ENCODE measurements at places on chromosomes 11 and 22.

- DNase-seq, result no peak
Measured at GRCh38 chr11:113951537-113951936, 23.4 kb upstream of the HTR3A start.

DNA sequence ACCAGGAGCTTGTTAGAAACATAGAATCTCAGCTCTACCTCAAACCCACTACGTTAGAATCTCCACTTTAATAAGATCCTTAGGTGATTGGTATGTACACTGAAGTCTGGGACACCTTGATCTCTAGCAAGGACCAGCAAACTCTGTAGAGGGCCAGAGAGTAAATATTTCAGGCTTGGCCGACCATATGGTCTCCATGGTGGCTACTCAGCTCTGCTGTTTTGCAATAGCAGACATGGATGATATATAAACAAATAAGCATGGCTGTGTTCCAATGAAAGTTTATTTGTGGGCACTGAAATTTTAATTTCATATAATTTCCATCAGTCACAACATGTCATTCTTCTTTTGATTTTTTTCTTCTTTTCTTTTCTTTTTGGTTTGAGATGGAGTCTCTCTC lies 23.9 kb downstream of the UBASH3B start:
- DNase-seq, result no peak

- no peak for DNase-seq
Measured at GRCh38 chr11:112931703-112932102, 29.5 kb upstream of the NCAM1 start.

- DNase-seq, result no peak
Measured at GRCh38 chr22:31734512-31734911, 15.4 kb downstream of the PRR14L start.

- no peak for DNase-seq
Measured at GRCh38 chr22:19503367-19503766, 20.8 kb downstream of the CLDN5 start.

DNA sequence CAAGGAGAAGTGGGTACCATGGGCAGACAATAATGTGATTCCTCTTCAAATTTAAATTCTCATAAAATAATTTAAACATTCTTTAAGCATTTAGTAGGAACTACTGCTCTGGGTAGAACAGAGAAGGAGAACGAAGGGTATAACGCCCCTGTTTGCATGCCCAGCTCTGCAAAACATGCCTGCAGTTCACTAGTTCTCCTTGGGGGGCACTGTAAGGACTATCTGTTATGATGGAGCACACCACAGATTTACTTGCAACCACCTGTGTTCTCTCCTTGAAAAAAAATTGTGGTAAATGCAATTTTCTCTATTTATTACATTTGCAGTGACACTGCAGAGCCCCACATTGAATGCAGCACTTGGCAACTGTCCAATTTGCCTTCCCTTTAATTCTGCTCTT lies 100.3 kb downstream of the GUCY1A2 start:
- no peak for DNase-seq

DNA sequence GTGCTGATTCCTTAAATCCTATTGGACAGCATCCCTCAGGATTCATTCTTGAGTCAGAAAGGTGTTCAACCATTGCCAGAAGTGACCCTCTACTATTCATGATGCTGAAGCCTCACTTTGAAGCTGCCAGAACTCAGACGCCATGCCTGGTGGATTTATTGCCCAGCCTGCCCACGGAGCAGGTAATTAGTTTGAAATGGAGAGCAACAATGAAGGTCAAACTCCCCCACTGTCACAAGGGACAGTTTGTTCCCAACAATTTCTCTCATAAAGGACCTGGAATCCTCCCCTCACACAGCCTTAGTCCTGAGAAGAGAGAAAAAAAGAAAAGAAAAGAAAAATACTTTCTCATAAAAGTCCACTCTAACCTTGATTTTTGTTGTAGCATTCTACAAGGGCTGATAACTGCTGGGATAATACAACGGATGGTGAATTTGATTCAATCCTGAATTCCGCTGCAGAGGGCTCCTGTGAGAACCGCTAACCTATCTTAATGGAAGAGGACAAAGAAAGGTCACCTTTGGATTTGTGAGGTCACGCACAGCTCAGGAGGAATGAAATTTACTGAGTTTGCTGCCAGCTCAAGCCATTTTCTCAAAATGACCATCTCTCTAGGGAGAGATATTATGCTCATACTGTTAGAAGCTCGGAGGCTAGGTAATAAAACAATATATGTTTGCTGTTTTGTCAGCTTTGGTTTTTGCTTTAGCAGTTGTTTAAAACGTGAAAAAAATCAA lies 161.6 kb upstream of the SYN3 start:
- no peak for DNase-seq

GRCh38 chr11:68658661-68659060 lies 25.7 kb upstream of the GAL start:
- DNase-seq, result no peak

DNA sequence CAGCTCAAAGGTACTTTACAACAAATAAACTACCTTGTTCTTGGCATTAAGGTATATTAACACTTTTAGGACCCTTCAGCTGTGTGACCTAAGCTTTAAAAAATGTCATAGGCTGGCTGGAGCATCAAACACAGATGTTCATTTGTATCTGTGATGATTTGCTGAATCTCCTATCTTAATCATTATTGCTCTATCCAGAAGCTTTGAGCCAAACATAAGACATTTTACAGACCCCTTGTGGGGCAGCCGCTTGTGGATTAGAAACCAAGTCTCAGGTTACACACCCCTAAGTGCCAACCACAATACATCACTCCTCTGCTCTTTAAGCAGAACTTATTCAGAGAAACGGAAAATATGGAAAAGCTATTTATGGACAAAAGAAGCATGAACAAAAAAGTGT lies 394.2 kb upstream of the CCDC90B start:
- DNase-seq, result no peak

DNA sequence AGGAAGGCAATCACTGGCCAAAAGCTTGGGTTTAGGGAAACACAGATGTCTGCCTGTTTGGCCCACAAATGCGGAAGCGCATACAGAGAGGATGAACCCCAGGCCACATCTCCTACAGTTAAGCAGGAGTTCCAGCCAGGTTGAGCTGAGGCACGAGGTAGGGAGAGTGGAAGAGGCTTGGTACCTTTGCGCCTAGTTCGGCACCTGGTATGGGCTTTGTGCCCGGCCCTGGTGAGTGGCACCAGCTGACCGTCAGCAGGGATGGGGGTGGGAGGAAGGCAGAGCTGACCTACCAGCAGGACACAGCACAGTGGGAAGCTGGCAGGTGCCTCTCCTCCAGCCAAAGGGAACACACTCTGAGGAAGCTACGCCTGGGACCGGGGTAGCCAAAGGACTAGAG lies 57.6 kb downstream of the KCNC1 start:
- no peak for DNase-seq

- no peak for DNase-seq
Measured at GRCh38 chr11:123386796-123387510, 43.1 kb upstream of the GRAMD1B start.

DNA sequence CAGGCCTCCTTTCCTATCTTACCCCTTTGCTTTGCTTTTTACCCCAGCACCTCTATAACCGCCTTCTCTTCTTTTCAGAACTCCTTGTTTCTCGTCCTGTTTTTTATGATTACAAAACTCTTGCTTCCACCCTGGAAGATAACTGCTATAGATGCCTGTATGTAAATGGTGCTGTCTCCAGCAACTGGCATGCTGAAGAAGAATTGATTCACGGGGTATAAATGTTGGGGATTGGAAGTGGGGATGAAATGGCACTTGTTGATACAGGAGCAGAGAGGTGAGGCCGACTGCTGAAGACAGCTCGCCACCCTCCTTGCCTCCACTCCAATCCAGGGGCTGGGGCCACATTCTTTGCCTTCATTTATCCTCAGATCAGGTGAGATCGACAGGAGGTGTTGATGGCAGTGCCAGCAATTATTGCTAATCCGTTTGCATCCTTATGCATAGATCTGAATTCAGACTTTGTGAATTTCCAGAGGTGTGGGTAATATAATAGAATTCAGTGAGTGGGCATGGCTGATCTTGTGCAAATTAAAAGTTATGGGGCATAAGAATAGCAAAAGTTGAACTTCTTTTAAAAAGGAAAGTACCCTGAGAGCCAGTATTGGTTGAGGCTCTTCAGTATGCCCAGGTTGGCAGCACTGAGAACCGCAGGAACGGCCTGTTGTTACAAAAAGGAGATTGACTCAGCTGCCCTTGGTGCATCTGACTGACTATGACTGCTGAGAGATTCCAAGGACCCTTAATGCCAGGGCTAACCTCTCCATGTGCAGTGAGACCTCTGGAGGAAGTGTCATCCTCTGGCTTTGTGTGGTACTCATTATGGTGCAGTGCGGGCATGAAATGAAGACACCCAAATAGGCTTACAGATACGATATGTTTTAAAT lies 5.3 kb downstream of the NEAT1 start:
- peak; percentile 73 for DNase-seq

DNA sequence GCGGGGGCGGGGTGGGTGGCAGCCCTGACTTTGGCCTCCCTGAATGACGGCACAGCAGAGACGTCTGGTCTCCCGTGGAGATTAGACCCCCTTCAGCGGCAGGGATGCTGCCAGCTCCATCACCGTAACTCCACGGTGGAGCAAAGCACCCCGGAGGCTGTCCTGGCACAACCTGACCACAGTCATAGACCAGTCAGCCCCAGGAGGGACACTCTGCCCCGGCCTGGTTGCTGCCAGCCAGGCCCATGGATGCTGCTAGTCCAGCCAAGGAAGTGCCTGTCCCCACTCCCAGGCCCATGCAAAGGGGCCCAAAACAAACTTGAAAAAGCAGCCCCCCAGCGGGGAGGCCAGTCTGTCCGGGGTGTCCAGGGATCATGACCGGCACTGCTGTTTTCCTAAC lies 11.5 kb upstream of the ANO1 start:
- no peak for DNase-seq

GRCh38 chr11:60699284-60699691 lies at the start of gene MS4A8:
MS4A8 (plus strand) TSS chr11:60699612; CDS start chr11:60700861, 1,249 bp downstream.
- DNase-seq, result peak; percentile 11
